A549 (cell line): ENCODE measurements at places on chromosomes 2 and 18.

DNA sequence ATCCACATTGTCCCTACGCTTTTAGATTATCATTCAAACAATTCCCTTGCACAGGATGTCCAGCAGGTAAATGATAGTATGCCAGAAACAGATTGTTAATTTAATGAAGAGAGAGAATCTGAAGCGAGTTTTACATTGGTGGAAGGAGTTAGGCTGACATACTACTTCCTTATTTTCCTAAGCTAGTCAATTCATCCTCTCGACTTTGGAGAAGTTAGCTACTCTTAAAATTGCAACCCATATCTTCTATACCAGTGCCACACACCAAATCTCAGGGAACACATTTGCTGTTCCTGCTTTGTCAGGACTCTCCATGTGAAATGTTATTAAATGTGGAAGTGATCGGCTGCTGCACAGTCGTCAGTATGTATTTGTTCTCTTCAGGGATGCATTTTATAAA lies 249.2 kb downstream of the NAPG start:
- DNase-seq = no peak

DNA sequence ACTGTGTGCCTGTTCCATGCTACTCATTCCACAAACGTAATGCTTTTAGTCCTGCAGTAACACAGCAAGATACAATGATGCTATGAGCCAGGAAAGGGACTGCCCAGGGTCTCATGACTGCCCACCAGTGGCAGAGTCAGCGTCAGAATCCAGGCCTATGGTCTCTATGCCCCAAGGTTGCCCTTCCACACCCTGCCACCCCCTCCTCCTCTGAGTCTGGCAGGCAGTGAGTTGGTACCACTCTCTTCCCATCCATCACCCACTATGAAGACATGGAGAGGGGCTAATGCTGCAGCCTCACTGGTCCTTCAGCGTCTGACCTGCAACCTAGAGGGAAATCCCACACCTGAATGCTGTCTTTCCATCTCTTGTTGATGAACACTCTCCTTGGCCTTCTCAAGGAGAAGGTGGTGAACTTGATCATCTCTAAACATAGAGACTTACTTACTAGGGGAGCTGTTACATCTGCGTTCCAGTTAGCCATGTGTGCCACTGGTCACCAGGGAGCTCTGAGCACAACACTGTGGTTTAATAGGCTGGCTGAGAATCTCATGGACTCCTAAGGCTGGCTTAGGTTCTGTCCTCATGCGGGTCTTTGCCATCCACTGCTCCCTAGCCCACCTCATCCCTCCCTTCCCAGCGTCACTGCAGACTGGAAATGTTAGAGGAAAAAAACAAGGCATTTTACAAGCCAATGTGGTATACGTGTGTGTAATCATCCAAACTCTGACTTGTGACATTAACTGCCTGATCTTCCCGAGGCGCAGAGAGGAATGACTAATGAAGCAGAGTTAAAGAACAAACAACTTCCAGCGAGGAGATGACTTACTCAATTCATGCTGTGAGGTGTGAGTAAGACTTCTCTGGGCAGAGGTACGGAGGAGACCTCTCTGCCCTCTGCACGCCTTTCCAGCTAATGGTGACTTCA lies 28.8 kb downstream of the STEAP3 start:
- DNase-seq = peak; percentile 65

GRCh38 chr2:23159746-23160405 lies 225.1 kb upstream of the KLHL29 start:
- DNase-seq = no peak

DNA sequence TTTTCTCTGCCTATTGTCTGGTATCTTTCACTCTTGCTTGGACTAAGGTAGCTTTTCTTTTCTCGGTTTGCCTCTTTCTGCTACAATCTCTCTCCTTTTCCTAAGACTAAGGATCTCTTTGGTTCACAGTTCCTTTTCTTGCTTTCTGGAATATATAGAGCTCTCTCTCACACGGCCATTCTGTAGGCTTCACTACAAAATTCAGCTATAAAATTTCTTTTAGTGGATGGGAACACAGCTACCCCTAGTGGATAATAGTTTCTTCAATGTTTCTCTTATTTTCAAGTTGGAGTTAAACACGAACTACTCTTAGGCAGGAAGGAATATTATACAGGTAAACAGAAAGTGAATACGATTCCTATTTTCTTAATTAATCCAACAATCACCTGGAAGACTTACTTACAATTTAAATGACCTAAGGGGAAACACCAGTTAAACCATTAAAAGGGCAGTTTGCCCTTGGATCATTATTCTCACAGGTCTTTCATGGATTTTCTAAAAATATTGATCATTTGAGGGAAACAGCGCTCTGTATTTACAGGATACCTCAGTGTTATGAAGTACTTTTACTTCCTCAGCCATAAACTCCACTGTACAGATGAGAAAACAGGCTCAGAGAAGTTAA lies 140.5 kb downstream of the LRP2 start:
- DNase-seq = peak; percentile 5

GRCh38 chr2:211035548-211036185 lies 479.3 kb downstream of the CPS1 start:
- DNase-seq = peak; percentile 16
